ENCODE measurements at places on chromosomes 5 and 9. TPM values are rescaled to one million over a fixed set of nuclear protein-coding genes. Genes with fewer than 3 reads are reported as not detected.
A peak's percentile ranks its signal among the peaks of the same experiment; 100 is the strongest.

Gene SAXO1
- total RNA-seq: not detected

Gene PGM5
- 2.7 TPM for total RNA-seq

Gene ECM2
- total RNA-seq: 21.7 TPM

Gene SAPCD2
- not detected for total RNA-seq

Gene NFIB
- 37.0 TPM for total RNA-seq

Gene TAF1L
- not detected for total RNA-seq

Gene ADAMTS16
- total RNA-seq: not detected

Gene SLC34A1
- 0.82 TPM for total RNA-seq

GRCh38 chr9:126955811-126956210 lies 41.2 kb downstream of the RALGPS1 start:
- H3K4me3 ChIP-seq: no peak overlapping the region
- no peak overlapping the region for H3K27ac ChIP-seq
- no peaks in the 10 kb centered on the region for H3K4me1 ChIP-seq
- no peaks in the 10 kb centered on the region for H3K27me3 ChIP-seq

GRCh38 chr5:1015507-1015906 lies 6.9 kb downstream of the NKD2 start:
- H3K4me3 ChIP-seq: no peak overlapping the region
- H3K27ac ChIP-seq: no peak overlapping the region
- H3K4me1 ChIP-seq: no peaks in the 10 kb centered on the region
- no peaks in the 10 kb centered on the region for H3K36me3 ChIP-seq
- H3K27me3 ChIP-seq: no peaks in the 10 kb centered on the region

GRCh38 chr9:114460513-114461199 lies 44.6 kb downstream of the WHRN start:
- no peaks in the 10 kb centered on the region for H3K4me1 ChIP-seq
- no peak overlapping the region for H3K27ac ChIP-seq
- no peak overlapping the region for H3K4me3 ChIP-seq
- H3K27me3 ChIP-seq: no peaks in the 10 kb centered on the region
- no peak for DNase-seq

DNA sequence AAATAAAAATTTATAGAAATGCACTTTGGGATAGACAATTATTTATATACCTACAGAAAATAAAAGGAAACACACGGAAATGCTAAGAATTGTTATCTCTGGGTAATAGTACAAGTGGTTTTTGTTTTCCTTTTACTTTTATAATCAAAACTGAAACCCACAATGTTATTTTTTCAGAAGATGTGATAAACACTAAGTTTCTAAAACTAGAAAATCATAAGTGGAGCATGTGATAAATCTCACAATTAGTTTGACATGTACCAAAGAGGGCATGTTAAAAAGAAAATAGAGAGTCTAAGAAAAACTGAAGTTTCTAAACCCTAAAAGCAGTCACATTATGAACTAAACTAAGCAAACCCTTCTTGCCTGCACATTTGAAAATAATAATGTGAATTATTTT lies 61.1 kb downstream of the OXCT1 start:
- no peaks in the 10 kb centered on the region for H3K4me1 ChIP-seq
- no peak overlapping the region for H3K27ac ChIP-seq
- H3K4me3 ChIP-seq: no peak overlapping the region
- H3K27me3 ChIP-seq: no peaks in the 10 kb centered on the region

DNA sequence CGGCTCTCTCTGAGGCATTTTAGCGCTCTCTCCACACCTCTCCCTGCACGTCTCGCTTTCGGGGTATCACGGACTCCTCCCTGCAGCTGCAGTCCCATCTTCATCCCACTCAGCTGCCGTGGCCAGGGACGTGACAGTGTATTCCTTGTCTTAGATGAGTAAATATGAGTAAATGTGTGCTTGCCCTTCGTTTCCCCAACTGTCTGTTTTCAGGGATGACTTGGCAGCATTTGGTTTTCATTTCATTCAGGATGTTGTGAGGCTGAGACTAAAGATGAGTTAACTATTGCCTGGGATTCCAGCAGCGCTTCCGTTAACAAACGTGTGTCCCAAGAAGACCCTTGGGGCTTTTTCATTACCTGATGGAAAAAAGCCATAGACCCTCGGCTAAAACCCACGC lies 29.5 kb downstream of the GDNF start:
- DNase-seq: no peak
- no peaks in the 10 kb centered on the region for H3K27me3 ChIP-seq
- H3K36me3 ChIP-seq: no peaks in the 10 kb centered on the region
- H3K4me1 ChIP-seq: no peaks in the 10 kb centered on the region
- no peak overlapping the region for H3K27ac ChIP-seq

GRCh38 chr9:114532561-114533237 lies 27.4 kb upstream of the WHRN start:
- H3K27me3 ChIP-seq: no peaks in the 10 kb centered on the region
- H3K4me3 ChIP-seq: no peak overlapping the region
- no peak for DNase-seq

DNA sequence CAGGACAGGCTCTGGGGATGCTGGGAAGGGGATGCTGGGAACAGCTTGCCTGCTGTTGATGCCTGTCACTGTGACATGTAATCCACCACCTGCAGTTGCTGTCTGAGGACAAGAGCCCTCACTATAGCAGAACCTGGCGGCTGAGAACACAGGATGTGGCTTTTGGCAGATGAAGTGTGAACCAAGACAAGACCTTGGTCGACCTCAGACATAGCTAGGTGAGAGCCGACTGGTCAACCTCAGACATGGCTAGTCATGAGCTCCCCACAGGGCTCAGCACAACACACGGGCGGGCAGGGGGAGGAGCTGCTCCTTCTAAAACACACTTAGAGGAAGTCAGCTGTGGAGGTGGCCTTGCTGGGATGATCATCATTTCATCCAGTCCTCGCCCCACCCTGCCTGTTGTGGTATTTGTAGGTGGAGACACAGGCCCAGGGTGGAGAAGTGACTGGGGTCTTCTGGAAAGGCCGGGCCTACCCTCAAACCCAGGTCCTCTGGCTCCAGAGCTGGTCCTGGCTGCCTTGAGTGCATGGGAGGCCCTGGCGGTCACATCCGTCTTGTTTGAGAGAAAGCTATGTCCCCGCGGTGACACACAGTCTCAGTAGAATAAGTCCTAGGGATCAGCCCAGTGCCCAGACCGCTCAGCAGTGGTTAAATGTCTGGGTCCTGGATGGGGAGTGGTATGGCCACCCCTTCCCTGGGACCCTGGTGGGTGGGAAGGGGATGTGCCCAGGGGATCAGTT lies 6.1 kb downstream of the SUSD3 start:
- H3K4me1 ChIP-seq: no peaks in the 10 kb centered on the region
- no peak for DNase-seq

GRCh38 chr9:96514800-96515158 lies 64.8 kb downstream of the HABP4 start:
- H3K4me1 ChIP-seq: no peaks in the 10 kb centered on the region
- H3K27me3 ChIP-seq: no peaks in the 10 kb centered on the region
- H3K27ac ChIP-seq: no peak overlapping the region
- H3K4me3 ChIP-seq: no peak overlapping the region
- DNase-seq: no peak
- H3K36me3 ChIP-seq: no peaks in the 10 kb centered on the region

DNA sequence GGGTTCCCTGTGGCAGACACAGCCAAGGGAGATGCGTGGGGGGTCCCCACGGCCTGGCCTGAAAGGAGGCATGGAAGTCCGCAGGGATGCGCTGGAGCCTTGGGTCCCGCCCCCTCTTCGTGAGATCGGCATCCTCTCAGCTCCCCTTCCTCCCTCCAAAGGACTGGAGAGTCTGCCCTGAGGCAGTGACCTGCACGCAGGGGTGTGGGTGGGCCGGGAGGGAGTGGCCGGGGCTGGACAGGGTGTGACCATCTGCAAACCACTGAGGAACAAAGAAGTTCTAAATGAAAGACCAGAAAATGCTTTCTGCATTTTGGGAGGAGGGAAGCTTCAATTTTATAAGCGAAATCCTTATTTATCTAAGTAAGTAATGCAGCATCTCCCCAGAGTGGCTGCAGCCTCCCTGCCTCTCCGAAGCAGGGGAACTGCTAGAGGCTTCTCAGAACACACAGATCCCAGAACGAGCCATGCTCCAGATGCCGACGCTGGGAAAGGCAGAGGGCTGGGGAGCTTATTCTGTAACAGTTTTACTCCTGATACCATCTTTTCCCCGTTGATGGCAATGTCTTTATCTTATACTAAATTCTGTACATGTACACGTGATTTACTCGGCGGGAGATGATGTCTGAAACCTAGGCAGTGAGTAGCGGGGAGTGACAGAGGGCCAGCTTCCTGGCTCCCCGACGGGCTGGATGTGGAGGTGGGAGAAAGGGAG lies 221.7 kb downstream of the FANCC start:
- no peaks in the 10 kb centered on the region for H3K36me3 ChIP-seq
- no peak overlapping the region for H3K4me3 ChIP-seq
- no peaks in the 10 kb centered on the region for H3K27me3 ChIP-seq
- H3K4me1 ChIP-seq: no peaks in the 10 kb centered on the region

DNA sequence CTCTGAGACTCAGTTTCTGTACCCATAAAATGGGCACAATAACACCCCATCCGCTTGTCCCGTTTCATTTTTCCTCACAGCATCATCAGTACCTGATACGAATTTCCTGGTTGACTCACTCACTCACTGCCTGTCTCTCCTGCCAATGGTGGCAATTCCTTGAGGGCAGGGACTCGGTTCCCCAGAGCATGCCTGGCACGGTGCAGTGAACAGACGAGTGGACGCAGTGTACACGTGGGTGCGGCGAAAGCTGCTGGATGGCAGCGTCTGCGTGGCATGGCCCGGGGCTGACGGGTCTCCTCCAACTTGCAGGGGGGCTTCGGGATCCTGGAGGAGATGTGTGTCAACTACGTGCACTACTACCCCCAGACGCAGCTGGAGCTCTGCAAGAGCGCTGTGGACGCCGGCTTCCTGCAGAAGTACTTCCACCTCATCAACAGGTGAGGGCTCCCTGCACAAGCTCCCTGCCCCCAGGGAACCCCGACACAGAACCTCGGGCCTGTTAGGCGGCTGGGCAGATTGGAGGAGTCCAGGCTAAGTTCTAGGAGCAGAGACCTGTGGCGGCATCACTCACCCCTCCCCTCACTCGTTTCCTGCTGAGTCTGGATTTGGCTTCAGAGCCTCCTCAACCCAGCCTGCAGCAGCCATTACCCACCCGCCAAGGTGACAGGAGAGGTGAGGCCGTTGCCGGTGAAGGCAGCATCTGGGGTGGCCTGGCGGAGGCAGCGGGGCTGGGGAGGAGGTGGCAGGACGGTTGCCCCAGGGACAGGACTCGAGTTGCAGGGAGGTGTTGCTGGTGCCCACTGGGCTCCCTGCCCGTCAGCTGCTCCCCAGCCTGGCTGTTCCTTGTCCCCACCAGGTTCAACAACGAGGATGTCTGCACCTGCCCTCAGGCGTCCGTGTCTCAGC lies 20.3 kb downstream of the DBH start:
- DNase-seq: no peak
- no peaks in the 10 kb centered on the region for H3K36me3 ChIP-seq
- no peak overlapping the region for H3K4me3 ChIP-seq
- peaks cover 34% of the 10 kb centered on the region for H3K4me1 ChIP-seq
- H3K27me3 ChIP-seq: no peaks in the 10 kb centered on the region

GRCh38 chr9:106339882-106340281 lies 523.1 kb upstream of the ZNF462 start:
- H3K27ac ChIP-seq: no peak overlapping the region
- no peaks in the 10 kb centered on the region for H3K27me3 ChIP-seq

GRCh38 chr5:84088996-84089395 lies 295.7 kb downstream of the EDIL3 start:
- no peaks in the 10 kb centered on the region for H3K4me1 ChIP-seq
- no peaks in the 10 kb centered on the region for H3K27me3 ChIP-seq
- DNase-seq: no peak
- no peak overlapping the region for H3K27ac ChIP-seq
- no peaks in the 10 kb centered on the region for H3K36me3 ChIP-seq
- H3K4me3 ChIP-seq: no peak overlapping the region

- H3K4me1 ChIP-seq: no peaks in the 10 kb centered on the region
- no peak overlapping the region for H3K27ac ChIP-seq
- no peak for DNase-seq
- peaks cover 4% of the 10 kb centered on the region for H3K36me3 ChIP-seq
Measured at GRCh38 chr9:2788919-2789318, 55.0 kb downstream of the PUM3 start.

GRCh38 chr9:108579757-108580439 lies 275.9 kb downstream of the ACTL7B start:
- H3K4me1 ChIP-seq: no peaks in the 10 kb centered on the region
- no peak overlapping the region for H3K27ac ChIP-seq
- no peak overlapping the region for H3K4me3 ChIP-seq
- DNase-seq: no peak
- H3K27me3 ChIP-seq: no peaks in the 10 kb centered on the region
- no peaks in the 10 kb centered on the region for H3K36me3 ChIP-seq

GRCh38 chr9:124410321-124410913 lies 4.8 kb downstream of the PSMB7 start:
- no peak overlapping the region for H3K27ac ChIP-seq
- no peaks in the 10 kb centered on the region for H3K36me3 ChIP-seq
- no peak for DNase-seq

DNA sequence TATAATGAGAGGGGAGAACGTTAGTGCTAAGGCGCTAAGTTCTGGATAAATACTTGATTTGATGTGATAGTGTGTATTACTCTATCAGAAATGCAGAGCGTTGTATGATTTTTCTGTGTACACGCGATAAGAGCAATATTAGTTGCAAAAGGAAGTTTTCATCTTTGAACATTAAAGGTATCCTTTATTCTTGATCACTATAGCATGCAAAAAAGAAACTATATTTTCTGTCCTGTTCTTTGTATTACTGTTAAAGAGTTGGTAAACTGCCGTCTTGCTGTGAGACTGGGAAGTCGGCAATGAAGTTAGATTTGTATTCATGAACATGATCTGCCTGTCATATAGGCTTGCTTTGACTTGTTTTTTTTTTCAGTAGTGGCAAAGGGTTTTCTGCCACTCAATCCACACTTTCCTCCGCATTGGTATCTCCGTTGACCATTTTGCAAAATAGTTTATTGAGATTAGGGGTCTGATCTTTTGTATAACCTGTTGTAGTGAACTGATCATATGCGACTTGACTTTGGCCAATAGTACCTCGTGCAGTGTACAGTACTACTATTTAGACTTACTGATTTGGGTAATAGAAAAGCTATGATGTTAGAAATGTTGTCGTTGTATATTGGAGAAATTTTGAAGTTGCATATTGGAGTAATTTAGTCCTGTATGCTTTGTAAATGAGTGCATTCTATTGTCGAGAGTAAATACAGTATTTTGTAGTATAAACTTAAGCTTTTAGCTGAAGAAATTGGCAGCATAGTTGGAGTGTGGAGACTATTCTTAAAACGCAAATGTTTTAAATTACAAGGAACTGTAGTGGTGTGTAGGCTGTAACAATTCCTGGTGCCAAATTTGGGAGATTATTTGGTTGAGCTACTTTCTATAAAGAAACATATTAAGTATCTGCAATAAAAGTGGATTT lies 1.7 kb downstream of the DENND4C start:
- peaks cover 2% of the 10 kb centered on the region for H3K4me1 ChIP-seq
- H3K36me3 ChIP-seq: no peaks in the 10 kb centered on the region
- no peaks in the 10 kb centered on the region for H3K27me3 ChIP-seq
- DNase-seq: no peak

GRCh38 chr5:177366528-177367322 lies 9.0 kb downstream of the RGS14 start:
- DNase-seq: peak; percentile 94
- H3K36me3 ChIP-seq: no peaks in the 10 kb centered on the region
- H3K27me3 ChIP-seq: no peaks in the 10 kb centered on the region
- H3K4me1 ChIP-seq: no peaks in the 10 kb centered on the region
- peak overlapping the region; percentile 50 for H3K4me3 ChIP-seq

Data from right lobe of liver (tissue), 6 donors.